ENCODE measurements at places on chromosomes 2 and 18.

- DNase-seq, result no peak
Observed at GRCh38 chr2:218958276-218958675, 1.2 kb upstream of the CDK5R2 start.

DNA sequence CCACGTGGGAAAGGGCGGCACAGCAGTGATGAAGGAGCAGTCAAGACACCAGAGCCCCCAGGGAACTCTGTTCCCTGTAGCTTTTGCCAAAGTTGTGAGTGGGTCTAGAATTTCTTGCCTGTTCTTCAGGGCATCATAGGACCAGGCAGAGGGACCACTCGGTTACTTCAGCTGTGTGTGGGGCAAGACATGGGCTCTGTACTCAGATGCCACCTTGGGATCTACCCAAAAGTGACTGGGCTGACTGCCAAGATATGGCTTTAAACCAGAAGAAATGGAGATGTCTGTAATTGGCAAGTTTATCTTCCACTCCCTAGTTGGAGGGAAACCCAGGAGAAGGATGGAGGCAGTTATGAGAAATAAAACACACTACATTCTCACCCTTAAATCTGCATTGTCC is 29.6 kb downstream of the KCNF1 start:
- no peak for DNase-seq

DNA sequence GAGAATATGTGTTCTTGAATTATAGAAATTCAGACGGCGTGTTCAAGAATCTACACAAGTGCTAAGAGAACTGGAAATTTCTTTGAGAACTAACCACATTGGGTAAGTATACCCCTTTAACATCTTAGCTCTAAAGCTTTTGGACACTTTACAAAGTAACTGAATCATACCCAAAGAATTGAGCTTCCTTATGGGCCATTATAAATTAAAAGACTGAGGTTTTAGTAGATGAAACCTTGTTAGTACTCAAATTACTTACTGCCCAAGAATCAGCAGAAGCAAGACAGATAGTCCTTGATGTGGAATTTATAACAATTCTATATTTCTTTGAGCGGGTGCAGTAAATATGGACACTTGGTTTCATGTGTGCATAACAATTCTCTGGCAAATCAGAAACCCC is 168.3 kb downstream of the PRPF40A start:
- no peak for DNase-seq

DNA sequence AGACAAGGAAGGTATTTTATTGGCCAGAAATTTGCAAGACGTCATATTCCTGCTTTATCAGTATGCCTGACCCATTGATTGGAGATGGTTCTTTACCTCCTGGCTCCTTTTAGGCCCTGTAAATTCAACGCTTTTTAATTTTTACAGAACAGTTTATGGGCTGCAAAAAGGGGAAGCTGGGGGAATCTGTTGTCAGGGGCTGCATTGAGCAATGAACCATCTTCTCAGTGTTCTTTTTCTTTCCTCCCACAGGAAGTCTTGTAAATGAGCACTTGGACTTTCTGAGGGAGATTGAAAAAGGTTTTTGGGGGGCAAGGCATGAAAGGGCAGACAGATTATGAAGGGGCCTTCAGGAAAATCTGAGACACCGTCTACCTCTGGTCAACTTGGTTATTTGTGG is 503.6 kb upstream of the TNP1 start:
- no peak for DNase-seq

DNA sequence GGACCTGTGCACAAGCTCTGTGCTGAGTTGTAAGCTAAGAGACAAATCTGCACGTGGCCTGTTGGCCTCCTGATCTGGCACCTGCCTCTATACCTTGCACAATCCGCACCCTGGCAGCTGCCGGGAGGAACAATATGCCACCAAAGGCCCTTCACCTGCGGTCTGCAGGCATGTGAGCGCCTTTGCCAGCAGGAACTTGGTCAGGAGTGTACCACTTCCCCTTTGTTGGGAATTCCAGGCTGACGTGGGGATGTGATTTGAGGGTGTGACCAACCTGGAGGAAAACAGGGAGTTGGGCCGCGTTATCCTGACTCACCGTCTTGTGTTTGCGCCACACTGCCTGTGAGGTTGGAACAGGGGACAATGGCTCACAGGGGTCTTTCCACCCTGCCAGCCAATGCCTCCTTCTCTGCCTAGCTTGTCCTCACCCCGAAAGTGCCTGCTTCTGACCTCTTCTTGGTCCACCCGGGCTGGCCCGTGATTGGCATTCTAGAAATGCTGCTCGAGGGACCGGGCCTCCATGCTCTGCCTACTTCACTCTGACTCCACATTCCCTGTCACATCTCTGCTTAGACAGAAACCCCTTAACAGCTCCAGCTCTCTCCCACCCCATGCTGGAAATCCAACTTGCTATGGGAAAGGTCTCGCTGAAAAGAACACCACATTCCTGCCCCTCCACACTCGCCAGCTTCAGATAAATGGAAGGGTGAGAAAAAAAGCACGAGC is 67.1 kb upstream of the MAP4K4 start:
- no peak for DNase-seq

GRCh38 chr2:37561615-37562569 is 109.5 kb downstream of the CDC42EP3 start:
- DNase-seq, result no peak

DNA sequence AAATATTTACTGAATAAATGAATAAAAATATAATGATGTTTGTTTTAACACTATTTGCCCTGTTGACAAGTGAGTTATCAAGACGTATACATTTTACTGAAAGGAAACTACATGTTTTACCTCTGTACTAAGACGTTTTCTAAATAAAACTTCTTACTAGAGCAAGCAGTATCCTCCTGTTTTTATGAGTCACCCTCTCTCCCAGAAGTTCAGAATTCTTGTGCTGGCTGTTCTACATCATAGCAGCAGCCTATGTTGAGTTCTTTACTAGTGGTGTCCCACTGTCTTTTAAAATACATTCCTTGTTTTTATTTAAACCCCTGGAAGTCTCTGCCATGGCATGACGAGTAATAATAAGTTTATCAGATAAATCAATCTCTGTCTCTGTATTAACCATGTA is 297.4 kb downstream of the CALCRL start:
- no peak for DNase-seq

DNA sequence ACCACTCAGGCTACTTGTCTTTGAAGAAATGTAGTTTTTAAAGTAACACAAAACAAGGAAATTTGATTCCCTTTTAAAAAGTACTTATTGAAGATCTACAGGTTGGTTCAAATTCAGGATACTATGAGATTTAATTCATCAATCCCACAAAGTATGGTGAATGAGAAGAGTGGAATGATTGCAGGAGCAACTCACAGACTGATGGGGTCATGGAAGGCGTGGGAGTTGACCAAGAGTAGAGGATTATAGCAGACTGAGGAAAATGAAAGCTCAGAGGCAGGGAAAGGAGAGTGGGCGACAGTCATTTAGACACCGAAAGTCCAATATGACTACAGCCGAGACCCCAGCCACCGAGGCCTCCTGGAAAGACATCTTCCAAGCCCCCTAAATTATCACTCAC is 12.5 kb upstream of the DAPL1 start:
- no peak for DNase-seq

DNA sequence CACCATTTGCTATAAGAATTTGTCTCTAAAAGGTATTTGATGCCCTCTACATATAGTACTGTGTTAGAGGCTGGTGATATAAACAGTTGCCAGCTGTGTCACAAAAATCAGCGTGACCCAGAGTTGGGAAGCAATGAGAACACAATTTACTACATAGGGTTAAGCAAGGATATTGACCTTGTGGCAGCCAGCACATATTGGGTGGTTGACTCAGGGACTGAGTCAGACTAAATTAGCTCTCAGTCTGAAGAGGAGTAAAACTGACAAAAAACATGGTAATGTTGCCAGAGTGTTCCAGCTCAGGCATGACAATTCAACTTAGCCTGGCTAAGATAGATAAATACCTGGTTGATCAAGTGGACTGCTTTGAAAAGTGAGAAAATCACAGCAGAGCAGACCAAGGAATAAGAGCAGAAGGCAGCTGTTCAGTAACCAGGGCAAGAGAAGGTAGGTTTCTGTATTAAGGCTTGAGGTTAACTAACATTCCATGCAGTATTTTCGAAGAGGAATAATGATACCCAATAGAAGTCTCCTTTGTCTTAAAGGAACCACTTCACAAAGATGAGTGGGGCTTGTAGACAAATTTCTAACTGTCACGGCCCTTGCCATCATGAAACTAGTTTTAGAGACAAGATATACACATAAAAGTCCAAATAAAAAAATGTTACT is 108.2 kb upstream of the ERBB4 start:
- DNase-seq, result no peak

- DNase-seq, result no peak
Observed at GRCh38 chr2:191230174-191230573, 15.0 kb upstream of the MYO1B start.

DNA sequence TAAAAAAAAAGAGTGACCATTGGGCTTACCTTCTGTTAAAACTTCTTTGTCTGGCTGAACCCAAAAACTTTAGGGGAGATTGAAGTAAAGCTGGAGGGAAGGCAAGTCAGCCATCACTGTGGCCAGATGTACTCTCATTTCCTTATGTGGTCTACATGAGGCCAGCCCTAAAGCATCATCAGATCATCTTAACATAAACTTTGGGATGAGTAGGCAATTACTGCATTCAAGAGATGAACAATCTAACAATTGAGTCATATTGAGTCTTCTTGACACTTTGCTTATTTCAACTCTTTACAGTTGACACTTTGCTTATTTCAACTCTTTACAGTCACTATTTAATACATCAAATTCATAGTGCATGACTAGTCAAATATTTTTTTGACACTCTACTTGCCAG is 155.6 kb downstream of the QPCT start:
- DNase-seq, result no peak

- DNase-seq, result no peak
Observed at GRCh38 chr2:140472676-140473075, 1658.1 kb downstream of the LRP1B start.

DNA sequence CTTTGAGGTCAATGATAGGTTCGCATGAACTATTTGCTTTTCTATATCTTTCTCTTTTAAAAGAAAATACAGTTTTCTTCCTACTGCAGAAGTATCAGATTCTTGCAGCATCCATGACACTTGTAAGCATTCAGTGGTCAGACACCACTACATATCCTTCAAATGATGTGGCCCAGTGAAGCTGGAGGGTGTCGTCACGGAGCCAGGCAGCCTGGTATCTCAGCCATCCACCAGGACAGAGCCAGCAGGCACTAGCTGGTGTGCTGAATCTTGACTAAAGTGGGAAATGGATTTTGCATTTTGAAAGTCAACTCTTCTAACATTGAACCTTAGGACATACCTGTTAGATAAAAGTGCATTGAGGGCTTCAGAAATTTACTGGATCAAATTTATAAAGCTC is 5.4 kb downstream of the KLHL14 start:
- no peak for DNase-seq

DNA sequence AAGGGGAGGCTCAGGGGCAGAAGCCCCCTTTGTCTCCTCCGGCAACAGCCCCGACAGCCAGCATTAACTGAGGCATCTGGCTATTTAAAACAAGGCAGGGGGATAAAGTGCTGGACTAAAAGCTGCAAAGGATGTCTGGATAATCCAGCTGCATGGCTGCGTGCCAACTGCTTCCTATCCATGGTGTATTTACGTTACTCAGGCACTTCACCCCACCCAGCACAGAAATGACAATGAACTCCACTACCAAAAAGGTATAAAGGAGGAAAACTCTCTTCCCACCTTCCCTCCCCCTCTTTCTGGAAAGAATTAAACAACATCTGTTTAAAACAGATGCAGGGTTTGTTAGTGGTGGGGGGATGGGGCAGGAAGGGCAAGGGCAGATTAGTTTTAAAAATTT is 82.5 kb downstream of the SPRED2 start:
- peak; percentile 83 for DNase-seq

GRCh38 chr2:119488245-119489214 is 35.8 kb downstream of the SCTR start:
- DNase-seq, result peak; percentile 71

DNA sequence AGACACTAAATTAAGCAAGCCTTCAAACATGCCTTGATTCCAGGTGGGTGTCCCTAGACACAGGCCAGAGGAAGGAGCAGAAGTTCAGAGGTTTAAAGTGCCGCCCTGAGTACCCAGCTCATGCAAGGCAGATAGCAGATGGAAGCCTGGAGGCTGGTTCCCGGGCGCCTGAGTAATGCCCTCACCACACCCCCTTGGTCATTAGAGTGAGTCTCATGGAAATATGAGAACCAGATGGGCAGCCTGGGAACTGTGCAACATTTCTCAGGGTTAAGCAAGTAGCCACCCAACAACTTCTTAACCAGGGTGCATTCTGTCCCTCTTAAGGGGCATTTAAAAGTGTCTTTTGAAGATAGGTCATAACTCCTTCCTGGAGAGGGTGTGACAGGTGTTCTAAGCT is 44.1 kb downstream of the TGFA start:
- DNase-seq, result no peak

DNA sequence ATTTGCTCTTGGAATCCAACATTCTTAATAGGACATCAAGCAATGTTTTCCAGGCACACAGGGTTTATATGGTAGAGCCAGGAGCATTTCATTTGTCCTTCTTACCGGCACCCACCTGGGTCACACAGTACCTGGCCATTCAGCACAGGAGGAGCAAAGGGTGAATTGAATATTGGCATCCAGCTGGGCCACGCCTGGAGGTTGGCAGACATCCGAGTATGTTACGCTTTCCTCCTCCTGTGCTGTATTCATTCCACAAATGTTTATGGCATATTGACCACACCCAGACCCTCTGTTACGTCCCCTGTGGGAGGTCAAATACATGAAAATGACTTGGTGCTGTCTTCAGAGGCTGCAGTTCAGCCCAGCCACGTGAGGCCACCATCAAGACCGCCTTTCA is 206.2 kb downstream of the RTP5 start:
- no peak for DNase-seq

- no peak for DNase-seq
Observed at GRCh38 chr18:10343778-10344177, 110.7 kb upstream of the APCDD1 start.

- no peak for DNase-seq
Observed at GRCh38 chr2:220034426-220035130, 407.1 kb downstream of the SLC4A3 start.

DNA sequence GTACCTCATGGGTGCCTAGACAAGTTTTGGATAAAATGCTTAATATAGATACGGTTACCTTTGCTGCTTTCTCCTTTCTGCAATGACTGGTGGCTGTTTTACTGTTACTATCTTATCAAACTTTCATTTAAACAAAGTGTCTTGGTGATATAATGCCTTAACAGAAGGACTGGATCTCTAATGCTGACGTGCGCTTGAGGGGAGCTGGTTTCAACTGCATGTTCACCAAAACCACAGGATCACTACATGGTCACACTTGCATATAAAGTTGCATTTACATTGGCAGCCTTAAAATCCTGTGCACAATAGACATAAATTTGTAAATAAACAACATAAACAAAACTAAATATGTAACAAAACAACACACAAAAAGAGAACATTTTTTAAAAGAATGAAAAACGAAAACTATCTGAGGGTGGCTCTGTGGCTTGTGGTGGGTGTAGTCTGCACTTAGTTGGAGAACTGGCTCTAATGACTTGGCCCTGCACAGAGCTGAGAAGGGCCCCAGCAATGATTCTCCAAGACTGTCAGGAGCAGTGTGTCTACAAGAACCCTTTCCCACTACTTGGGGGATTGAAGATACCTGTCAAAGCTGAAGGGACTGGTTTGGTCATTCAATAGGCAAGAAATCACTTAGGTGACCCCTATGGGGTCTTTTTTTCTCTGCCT is 135.5 kb downstream of the UXS1 start:
- no peak for DNase-seq

- no peak for DNase-seq
Observed at GRCh38 chr2:11998626-11999378, 252.4 kb downstream of the LPIN1 start.

GRCh38 chr2:199903111-199903510 is 8.0 kb upstream of the C2orf69 start:
- no peak for DNase-seq
